Brain pericyte (primary cell): ENCODE measurements at places on chromosomes 3 and 15.

- no peak for DNase-seq
Observed at GRCh38 chr15:79922512-79923078, 25.8 kb upstream of the MTHFS start.

GRCh38 chr3:126441256-126441880, 34.3 kb downstream of the ZXDC start:
- DNase-seq, result no peak

DNA sequence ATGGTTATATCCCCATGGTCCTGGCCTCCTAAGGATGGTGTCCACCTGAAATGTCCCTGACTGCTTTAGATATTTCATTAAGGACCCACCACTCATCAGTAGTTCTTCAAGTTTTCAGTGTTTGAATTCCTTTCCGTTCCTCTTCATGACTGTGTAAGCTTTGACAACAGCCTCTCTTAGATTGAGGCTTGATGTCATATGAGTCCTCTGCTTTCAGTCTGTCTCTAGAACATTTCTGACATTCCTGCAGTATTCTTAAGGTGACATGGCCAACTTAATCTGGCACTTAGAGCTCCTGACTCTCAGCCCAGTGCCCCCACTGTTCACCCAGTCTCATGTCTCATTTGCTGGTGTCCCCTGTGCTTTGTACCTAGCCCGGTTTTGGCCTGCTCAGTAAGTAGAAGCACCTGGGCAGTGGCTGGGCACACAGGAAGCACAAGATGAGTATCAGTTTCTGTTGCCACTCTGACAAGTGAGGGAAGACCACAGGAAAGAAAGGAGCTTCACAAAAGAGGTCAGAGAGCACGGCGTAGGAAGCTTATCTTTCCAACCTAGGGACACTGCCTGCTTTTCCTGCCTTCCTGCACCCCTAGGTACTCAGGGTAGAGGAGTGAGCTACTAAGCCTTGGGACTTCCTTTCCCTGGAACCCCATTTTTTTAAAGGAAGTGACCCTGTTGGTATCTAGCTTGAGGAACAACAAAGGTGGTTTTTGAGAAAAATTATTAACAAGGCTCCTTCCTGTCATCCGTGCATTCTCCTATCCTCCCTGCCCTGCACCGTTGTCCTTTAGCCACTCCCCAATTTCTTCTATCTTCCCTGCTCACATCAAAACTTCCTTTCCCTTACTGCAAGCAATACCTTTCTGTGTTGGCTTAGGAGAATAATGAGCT, 103.1 kb downstream of the KLHL25 start:
- no peak for DNase-seq

- DNase-seq, result peak; percentile 29
Observed at GRCh38 chr15:95875121-95875643, 455.3 kb upstream of the NR2F2 start.

- no peak for DNase-seq
Observed at GRCh38 chr3:72593881-72594397, 254.3 kb downstream of the SHQ1 start.

DNA sequence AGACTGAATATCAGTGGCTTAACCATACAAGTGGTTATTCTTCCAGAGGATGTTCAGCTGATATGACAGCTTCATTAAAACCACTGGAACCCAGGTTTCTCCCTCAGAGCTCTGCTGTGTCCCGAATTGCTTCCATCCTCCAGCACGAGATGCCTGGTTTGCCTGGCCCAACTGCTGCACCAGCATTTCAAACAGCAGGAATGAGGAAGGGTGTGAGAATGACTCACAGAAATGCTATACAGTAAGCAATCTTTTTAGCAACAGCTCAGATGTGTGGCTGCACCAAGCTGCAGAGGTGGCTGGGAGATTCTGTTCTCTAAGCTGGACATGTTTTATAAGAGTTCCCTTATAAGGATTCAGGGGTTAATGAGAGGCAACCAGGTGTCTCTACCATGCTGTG, 271.0 kb downstream of the GABRG3 start:
- no peak for DNase-seq

DNA sequence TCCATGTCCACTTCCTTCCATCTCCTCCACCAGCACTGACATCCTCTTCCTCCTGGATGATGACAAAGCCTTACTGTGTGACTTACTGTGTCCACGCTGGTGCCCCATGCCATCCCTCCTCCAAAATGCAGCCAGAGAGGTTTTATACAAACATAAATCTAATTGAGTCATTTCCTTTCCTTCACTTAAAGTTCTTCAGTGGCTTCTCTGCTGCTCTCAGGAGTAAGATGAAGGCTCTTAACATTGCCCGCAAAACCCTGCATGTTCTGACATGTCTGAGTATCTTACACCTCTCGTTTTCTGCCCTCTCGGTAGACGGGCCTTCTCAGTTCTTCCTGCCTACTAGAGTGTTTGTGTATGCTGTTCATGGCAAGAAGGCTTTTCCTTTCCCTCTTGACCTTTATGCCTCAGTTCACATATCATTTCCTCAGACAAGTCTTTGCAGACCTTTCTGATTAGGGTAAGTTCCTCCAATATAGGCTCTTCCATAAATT, 175.5 kb downstream of the CFAP20DC start:
- no peak for DNase-seq

- DNase-seq, result no peak
Observed at GRCh38 chr15:69590201-69590710, 137.6 kb downstream of the RPLP1 start.

- DNase-seq, result no peak
Observed at GRCh38 chr15:52351206-52351908, 55.8 kb upstream of the MYO5C start.

DNA sequence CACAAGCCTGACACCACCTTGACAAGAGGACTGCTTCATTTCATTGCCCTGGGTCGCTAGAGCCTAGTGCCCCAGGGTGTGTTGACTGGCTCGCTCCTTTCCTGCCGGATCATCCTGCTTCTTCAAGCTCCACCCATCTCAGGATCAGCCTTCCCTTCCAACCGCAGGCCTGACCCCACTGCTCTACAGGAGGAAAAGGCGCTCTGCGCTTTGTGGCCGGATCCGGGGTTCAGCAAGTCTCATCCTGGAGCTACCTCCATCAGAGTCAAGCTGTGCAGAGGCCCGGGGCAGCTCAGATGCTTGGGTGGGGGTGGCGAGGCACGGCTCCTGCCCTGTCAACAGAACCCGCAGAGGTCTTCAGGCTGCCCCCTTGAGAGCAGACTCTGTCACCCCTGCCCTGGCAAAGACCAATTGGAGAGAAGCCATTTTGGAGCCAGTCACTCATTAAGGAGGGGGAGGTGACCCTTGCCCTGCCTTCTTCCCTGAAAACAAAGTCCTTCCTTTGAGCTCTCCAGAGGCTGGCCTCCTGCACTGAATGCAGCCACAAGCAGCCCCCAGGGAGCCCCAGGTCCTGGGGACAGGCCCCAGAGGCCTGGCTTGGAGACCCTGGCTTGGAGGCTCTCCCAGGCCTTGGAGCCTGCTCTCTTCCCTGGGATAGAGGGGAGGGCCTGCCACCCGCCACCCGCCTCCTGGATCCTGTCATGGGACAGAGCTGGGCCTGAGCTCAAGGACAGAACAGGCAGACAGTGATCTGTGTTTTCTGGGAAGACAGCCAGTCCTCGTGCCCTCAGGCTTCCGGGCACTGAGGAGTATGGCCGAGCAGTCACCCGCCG, 80.3 kb downstream of the CPN2 start:
- DNase-seq, result no peak

DNA sequence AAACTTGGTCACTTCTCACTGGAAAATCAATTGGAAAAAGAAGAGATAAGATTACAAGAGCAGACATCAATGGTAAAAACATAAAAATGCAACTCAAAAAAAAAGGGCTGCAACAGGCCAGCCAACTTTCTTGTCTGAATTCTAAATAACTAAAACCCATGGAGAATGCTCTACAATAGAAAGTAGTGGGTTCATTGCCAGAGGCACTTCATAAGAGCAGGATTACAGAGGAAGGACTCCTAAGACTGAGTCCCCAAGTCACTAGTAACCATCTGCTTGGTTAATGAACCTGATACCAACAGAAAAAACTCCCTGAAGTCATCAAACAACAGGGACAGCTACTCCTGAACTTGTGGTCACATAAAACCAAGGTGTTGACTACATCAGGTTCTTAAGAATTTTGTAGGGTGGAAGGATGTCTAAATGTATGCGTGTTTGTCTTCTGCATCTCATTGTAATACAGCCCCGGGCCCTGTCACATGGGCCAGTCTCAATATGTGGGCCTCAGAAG, 148.6 kb downstream of the IMPG2 start:
- no peak for DNase-seq

DNA sequence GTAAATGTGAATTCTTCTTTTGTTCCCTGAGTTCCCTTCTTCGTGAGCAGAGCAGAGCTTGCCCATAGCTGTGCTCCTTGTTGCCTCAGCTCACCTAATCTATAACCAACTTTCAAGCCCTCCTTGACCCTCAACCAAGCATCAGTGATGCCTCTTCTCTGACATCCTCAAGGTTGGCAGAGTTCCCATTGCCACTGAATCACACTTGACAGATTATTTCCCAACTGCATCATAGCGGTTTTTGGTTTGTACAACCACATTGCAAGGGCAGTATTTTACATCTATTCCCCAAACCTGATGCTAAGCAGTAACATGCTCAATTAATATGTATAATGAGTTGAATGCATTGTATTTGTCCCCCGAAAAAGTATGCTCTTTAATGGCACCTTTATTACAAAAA, 133.0 kb upstream of the SNTN start:
- no peak for DNase-seq

GRCh38 chr15:34655326-34655725, 71.9 kb upstream of the GOLGA8B start:
- no peak for DNase-seq
